ENCODE measurements at places on chromosomes 12 and 14. TPM values are rescaled to one million over a fixed set of nuclear protein-coding genes. Genes with fewer than 3 reads are reported as not detected.

The WIF1 gene
- 33.1 TPM for polyA plus RNA-seq

The SLC38A4 gene
- polyA plus RNA-seq: 1.3 TPM

The DENND5B gene
- polyA plus RNA-seq: 32.3 TPM

The DPF3 gene
- 3.5 TPM for polyA plus RNA-seq

The OTOGL gene
- polyA plus RNA-seq: 0.22 TPM

The DEPDC4 gene
- polyA plus RNA-seq: 5.5 TPM

The CCDC88C gene
- 28.0 TPM for polyA plus RNA-seq

The ZNF891 gene
- 3.2 TPM for polyA plus RNA-seq

The TAS2R30 gene
- polyA plus RNA-seq: 0.07 TPM

GRCh38 chr14:99447739-99448138 is 32.9 kb downstream of the SETD3 start:
- H3K27ac ChIP-seq: no peak overlapping the region
- H3K4me3 ChIP-seq: no peak overlapping the region
- H3K27me3 ChIP-seq: no peaks in the 10 kb centered on the region
- H3K4me1 ChIP-seq: no peaks in the 10 kb centered on the region

DNA sequence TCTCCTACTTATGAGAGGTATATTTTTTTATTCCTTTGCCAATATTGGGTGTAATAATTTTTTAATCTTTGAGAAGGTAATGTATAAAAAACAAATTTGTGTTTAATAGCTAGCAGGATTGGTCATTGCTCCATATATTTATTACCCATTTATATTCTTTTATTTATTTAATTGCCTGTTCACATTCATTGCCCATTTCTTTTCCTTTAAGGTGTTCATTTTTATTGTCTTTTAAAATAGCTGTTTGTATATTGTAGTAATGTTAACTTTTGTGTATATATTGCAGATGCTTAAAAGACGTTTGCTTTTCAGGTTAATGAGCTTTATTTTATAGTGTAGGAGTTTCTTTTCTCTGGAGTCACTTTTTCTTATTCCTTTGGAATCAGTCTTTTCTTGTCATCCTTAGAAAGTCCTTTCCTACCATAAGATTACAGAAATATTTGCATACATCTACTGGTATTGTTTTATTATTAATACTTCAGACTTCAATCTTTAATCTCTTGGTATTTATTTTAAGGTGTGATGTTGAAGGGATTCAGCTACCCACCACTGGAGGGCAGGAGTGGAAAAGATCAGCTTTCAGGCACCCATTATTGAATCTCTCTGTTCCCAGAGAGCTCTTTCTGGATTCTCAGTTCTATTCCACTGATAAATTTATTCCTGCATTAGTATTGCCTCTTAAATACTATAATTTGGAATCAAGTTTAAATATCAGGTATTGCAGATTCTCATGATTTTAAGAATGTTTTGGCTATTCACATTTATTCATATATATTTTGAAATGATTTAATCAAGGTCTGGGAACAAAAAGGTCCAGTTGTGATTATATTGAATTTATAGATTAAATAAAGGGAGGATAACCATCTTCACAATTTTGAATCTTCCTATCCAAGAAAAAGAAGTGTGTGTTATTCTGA is 17.3 kb downstream of the PPM1A start:
- no peak overlapping the region for H3K27ac ChIP-seq
- no peak overlapping the region for H3K4me3 ChIP-seq
- H3K36me3 ChIP-seq: no peaks in the 10 kb centered on the region
- no peak for DNase-seq
- no peaks in the 10 kb centered on the region for H3K27me3 ChIP-seq

- H3K4me3 ChIP-seq: no peak overlapping the region
- H3K4me1 ChIP-seq: no peaks in the 10 kb centered on the region
- no peaks in the 10 kb centered on the region for H3K36me3 ChIP-seq
- no peaks in the 10 kb centered on the region for H3K27me3 ChIP-seq
- no peak for DNase-seq
Observed at GRCh38 chr14:51603495-51603894, 48.2 kb upstream of the FRMD6 start.

DNA sequence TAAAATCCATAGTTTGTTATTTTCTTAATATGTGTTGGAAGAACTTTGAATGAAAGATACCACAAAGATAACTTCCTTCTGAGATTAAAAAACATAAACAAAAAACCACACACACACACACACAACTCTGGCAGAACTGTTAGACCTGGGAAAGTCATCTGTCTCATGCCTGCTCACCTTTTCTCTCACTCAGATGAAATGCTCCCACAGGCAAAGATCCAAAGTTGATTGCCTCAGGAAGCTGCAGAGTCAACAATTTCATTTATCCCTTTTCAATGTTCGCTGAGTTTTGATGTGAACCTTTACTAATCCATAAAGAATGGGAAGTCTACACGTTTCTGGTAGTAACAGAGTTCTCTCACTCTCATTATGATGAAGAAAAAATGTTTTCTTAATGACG is 112.0 kb downstream of the DENND5B start:
- peaks cover 20% of the 10 kb centered on the region for H3K36me3 ChIP-seq
- peaks cover 12% of the 10 kb centered on the region for H3K4me1 ChIP-seq
- H3K27me3 ChIP-seq: no peaks in the 10 kb centered on the region
- H3K4me3 ChIP-seq: no peak overlapping the region
- DNase-seq: no peak

DNA sequence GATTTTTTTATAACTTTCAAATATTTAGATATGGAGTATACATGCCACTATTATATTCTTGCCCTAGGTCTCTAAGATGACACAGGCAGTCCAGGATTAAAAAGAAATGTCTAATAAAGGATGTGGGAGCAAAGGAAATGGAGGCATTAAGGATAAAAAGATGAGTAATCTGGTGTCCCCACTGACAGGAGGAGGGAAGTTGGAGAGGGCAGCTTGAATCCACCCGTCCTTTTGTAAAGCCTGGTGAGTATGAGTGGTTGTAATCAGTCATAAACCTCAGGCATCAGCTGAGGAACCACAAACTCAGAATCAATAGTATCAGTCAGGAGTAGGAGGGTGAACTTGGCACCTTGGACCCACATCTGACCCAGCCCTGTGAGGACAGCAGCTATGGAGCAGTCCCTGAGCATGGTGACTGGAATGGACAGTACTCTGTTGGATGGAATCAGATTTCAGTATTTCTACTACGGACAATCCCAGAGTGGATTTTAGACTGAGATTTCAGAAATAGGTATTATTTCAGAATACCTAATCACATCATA is 100.5 kb downstream of the EXOC5 start:
- no peak overlapping the region for H3K4me3 ChIP-seq
- H3K36me3 ChIP-seq: no peaks in the 10 kb centered on the region
- H3K4me1 ChIP-seq: no peaks in the 10 kb centered on the region
- H3K27me3 ChIP-seq: no peaks in the 10 kb centered on the region
- DNase-seq: peak; percentile 13

GRCh38 chr12:102740141-102740955 is 176.7 kb downstream of the PAH start:
- no peak overlapping the region for H3K4me3 ChIP-seq
- no peaks in the 10 kb centered on the region for H3K27me3 ChIP-seq
- H3K36me3 ChIP-seq: no peaks in the 10 kb centered on the region
- no peaks in the 10 kb centered on the region for H3K4me1 ChIP-seq

DNA sequence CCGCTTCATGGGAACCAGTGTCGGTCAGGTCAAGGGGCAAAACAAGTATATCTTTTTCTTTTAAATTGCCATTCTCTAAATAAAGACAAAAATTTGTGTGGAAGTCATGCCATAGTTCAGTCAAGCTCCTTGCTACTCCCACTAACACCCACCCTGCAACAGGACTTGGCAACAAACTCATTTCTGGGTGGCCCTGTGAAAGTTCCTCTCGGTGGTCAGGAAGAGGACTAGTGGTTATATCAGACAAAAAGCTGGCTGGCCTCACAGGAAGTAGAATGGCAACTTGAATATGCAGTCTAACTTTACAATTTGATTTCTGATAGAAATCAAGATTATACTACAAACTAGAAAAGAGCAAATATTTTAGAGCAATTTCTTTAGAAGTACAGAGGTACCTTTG is 11.2 kb downstream of the DHRS7 start:
- H3K27ac ChIP-seq: no peak overlapping the region
- H3K4me3 ChIP-seq: no peak overlapping the region
- H3K4me1 ChIP-seq: no peaks in the 10 kb centered on the region
- no peak for DNase-seq
- H3K36me3 ChIP-seq: peaks cover 44% of the 10 kb centered on the region
- no peaks in the 10 kb centered on the region for H3K27me3 ChIP-seq

DNA sequence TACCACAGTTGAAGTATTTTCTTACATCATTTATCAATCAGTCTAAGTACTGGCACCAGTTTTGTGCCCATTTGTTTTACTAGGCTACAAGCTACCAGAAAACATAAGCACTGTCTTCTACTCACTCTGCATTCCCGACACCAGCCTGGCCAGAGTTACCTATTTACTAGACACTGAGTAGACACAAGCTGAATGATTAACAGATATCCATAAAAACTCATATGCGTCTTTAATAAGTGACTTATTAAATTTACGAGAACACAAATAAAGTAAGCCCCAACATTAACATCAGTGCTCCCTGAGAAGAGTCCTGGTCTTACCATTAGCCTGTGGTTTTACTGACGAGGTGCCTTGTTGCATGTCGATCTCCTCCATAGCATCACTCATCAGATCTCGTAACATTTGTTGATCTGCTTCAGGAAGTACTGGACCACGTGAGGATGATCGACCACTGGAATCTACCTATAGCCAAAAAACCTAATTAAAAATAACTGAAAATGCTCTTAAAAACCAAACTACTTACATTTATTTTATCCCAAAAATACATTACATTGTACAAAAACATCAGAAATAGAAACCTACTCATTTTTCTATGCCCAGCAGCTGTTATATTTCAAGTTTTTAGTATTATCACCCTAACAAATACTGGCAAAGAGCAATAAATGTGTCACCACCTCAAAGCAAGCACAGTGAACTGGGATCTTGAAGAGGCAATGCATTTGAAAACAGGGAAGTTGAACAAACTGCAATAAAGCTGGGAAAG is 53.3 kb downstream of the BDKRB1 start:
- peaks cover 29% of the 10 kb centered on the region for H3K4me1 ChIP-seq
- H3K27me3 ChIP-seq: no peaks in the 10 kb centered on the region
- peak overlapping the region; percentile 63 for H3K27ac ChIP-seq

- H3K4me3 ChIP-seq: no peak overlapping the region
- H3K27ac ChIP-seq: no peak overlapping the region
- H3K27me3 ChIP-seq: no peaks in the 10 kb centered on the region
- DNase-seq: no peak
- no peaks in the 10 kb centered on the region for H3K36me3 ChIP-seq
Observed at GRCh38 chr14:25411781-25412757, 362.1 kb upstream of the STXBP6 start.

- no peaks in the 10 kb centered on the region for H3K27me3 ChIP-seq
- peaks cover 3% of the 10 kb centered on the region for H3K4me1 ChIP-seq
- H3K36me3 ChIP-seq: peaks cover 5% of the 10 kb centered on the region
Observed at GRCh38 chr12:14367040-14367661, 1.7 kb downstream of the ATF7IP start.

DNA sequence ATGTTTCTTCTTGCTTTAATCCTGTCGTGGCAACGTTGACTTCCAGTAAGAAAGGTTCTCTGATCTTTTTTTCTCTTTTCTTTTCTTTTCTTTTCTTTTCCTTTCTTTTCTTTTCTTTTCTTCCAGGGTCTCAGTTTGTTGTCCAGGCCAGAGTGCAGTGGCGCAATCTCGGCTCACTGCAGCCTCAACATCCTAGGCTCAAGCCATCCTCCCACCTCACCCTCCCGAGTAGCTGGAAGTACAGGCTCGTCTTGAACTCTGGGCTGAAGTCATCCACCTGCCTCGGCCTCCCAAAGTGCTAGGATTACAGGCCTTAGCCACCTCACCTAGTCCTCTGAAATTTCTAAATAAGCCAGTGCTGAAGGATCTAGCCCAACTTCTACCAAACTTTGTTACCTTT is 1.3 kb upstream of the MAP3K9 start:
- no peak for DNase-seq
- H3K27ac ChIP-seq: no peak overlapping the region
- H3K4me3 ChIP-seq: peak overlapping the region; percentile 50
- H3K4me1 ChIP-seq: peaks cover 7% of the 10 kb centered on the region
- H3K36me3 ChIP-seq: no peaks in the 10 kb centered on the region

- no peak for DNase-seq
- no peak overlapping the region for H3K4me3 ChIP-seq
- H3K36me3 ChIP-seq: no peaks in the 10 kb centered on the region
- H3K27me3 ChIP-seq: no peaks in the 10 kb centered on the region
- H3K27ac ChIP-seq: no peak overlapping the region
- no peaks in the 10 kb centered on the region for H3K4me1 ChIP-seq
Observed at GRCh38 chr12:89906178-89906577, 197.5 kb upstream of the ATP2B1 start.

DNA sequence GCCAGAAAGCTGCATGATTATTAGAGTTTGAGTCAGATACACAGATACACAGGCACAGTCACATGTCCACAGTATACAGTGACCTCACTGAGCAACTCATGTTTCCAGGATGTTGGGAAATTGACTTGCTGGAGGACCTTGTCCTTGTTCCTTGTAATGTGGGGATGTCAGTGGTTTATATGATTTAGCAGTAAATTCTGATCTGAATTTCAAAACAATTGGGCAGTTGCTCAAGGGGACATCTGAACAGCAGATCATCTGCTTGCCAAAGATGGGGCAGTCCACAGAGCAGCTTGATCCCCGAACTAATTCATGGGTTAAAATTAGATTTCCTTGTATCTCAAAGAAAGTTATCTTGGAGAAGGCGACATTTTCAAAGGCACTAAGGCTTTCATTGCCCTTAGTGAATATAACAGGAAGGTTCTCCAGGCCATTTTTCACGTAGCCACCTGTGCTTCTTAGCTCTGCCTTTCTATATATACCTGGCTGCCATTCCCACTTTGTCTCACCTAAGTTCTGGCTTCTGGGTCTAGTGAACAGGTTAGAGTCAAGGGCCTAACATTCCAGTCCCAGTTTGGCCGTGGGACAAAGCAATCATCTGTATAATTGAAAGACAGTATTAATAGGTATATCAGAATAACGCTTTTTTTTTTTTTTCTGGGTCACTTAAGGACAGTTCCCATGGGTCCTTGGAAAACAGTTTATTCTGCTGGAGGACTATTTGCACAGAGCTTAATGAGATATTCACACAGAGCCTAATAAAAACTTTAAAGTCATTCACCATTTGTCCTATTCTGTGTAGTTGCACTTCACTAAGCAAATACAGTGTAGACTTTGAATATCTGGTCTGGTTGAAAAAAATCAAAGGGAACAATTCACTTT is 64.9 kb upstream of the STRN3 start:
- peak; percentile 86 for DNase-seq
- H3K36me3 ChIP-seq: no peaks in the 10 kb centered on the region
- H3K27ac ChIP-seq: peak overlapping the region; percentile 90
- H3K27me3 ChIP-seq: no peaks in the 10 kb centered on the region
- H3K4me3 ChIP-seq: no peak overlapping the region

- H3K4me3 ChIP-seq: no peak overlapping the region
- no peak overlapping the region for H3K27ac ChIP-seq
- peaks cover 11% of the 10 kb centered on the region for H3K4me1 ChIP-seq
- DNase-seq: no peak
- peaks cover 17% of the 10 kb centered on the region for H3K36me3 ChIP-seq
- no peaks in the 10 kb centered on the region for H3K27me3 ChIP-seq
Observed at GRCh38 chr12:56626701-56627100, 3.4 kb downstream of the BAZ2A start.

GRCh38 chr12:1801303-1801975 is 18.9 kb upstream of the LRTM2 start:
- no peak overlapping the region for H3K4me3 ChIP-seq
- DNase-seq: no peak
